ENCODE measurements at places on chromosomes 7 and 10.

- no peak for DNase-seq
Observed at GRCh38 chr7:137931823-137932222, 70.1 kb downstream of the CREB3L2 start.

DNA sequence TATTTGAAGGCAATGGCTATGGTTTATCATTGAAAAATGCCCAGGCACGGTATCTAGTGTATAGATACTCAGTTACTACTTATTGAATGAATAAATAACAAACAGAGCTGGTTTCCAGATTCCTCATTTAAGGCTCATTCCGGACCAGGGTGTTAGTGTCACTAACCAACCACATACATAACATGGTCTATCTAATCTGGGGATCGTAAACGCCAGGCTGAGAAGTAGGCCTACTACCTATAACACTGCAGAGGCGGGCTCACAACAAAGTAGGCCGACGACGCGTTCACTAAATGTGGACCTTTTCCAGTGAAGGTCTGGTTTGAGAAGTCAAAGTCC lies 423 bp downstream of the LSM5 start:
- no peak for DNase-seq

DNA sequence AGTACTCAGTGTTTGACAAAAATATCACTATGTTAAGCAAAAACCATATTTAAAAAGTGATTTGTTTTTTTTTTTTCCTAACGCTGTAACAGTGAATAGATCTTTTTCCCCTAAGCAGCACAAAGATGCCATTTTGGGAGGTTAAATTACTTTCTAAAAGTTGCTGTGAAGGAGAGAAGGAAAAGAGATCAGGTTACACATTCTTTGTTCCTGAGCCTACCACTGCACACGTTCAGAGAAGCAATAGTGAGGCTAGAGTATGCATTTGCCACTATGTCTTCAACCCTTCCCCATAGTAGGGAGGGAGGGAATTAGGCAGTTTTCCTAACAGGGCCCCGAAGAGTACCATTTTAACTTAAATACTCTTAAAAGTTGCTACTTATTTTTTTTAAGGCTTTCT lies 38.9 kb downstream of the BMPR1A start:
- DNase-seq: no peak

DNA sequence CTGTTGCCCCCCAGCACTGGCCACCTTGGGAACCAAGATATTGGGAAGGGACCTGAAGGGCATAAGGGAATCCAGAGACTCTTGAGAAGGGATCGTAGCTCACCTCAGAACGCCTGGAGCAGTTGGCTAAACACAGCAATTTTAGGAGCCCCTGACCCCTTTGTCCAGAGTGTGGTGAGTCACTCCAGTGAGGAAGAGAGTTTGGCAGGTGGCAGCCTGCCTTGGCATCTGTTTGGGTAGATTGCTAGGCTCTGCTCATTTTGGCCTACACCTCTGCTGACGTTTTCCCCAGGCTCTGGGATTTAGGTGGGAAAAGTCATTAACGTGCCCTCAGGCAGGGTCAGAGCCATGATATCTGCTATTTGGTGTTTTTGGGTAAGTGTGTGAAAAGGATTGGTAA lies 100.6 kb downstream of the GRB10 start:
- DNase-seq: no peak

GRCh38 chr7:40300146-40300670 lies 165.4 kb downstream of the SUGCT start:
- no peak for DNase-seq

- no peak for DNase-seq
Observed at GRCh38 chr10:31020209-31020608, 11.5 kb downstream of the ZNF438 start.
